NCI-H524 (cell line): ENCODE measurements at places on chromosomes 3 and 15.

- no peak for DNase-seq
Observed at GRCh38 chr3:160478338-160478737, 28.8 kb upstream of the TRIM59 start.

DNA sequence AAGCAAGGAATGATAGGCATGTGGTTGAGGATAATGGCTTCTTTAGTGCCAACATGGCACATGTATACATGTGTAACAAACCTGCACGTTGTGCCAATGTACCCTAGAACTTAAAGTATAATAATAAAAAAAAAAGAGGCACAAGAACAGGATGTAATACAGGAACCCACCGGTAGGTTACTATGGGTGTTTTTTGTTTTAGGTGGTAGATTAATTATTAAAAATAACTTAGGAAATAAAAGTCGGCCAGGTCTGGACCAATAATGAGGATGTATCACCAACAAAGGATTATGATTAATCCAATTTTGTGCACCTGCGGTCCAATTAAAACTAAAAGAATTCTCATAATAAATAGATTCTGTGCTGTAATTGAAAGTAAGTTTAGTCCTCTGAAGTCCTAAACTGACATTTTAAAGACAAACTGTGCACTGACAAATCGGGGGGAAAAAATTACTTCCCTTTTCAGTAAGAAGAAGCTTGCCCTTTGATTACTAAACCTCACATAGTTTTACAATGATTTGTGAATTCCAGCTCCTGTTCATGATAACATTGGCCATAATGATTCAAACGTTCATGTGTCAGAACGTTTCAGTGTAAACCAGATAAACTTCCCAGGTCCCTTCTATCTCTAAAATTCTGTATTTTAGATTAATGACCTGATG, 62.2 kb downstream of the CASR start:
- DNase-seq, result no peak

GRCh38 chr3:172678068-172678467, 32.8 kb downstream of the NCEH1 start:
- no peak for DNase-seq

DNA sequence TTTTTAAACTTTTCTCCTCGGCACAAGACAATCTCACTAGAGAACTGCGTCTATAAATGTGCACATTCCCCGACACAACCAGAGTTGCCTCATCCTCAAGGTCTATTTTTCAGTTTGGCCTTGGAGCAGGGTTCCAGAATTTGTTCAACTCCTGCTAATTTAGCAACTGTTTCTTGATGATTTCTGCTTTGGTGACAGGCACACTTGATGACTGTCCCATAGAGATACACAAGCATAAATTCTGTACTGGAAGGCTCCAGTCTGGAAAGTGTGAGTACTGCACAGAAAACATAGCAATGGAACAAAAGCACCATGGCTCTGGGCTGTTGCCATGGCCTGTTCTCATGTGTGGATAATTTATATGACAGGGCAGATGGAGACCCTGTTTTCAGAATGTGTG, 379.6 kb upstream of the PDZRN3 start:
- no peak for DNase-seq
